NCI-H187 (cell line): ENCODE measurements at places on chromosomes 2 and 18.

DNA sequence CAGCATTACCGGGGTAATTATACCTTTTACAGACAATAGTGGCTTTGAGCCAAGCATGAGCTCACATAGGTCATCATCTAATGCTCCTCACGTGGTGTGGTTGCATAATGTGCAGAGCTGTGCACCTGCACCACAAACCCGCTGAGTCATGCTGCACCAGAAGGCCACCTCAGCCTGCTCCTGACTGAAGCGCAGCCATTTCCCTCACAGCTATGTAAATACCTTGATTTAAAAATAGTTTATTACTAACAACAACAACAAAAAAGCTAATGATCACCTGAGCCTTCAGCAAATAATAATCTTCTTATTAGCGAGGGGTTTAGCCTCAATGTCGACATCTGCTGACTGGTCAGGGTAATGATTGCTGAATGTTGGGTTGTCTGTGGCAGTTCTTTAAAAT, 238.8 kb downstream of the MBD5 start:
- no peak for DNase-seq

DNA sequence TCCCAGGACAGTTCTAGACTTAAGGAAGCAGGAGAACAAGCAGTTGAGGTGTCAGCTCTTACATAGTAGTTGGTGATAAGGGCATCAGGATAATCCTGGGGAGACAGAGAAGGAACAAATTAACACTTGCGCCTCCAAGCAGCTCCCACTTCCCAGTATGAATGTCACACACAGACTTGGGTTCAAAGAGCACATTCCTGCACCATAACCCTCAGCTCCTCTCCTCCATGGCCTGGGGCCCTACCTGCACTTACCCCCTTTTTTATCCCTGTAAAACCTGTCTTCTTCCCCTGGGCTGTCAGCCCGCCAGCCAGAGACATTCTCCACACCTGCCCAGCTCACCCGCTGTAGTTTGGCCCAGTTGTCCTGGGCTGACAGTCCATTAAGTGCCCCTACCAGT, 3.9 kb upstream of the UCN start:
- DNase-seq = no peak

DNA sequence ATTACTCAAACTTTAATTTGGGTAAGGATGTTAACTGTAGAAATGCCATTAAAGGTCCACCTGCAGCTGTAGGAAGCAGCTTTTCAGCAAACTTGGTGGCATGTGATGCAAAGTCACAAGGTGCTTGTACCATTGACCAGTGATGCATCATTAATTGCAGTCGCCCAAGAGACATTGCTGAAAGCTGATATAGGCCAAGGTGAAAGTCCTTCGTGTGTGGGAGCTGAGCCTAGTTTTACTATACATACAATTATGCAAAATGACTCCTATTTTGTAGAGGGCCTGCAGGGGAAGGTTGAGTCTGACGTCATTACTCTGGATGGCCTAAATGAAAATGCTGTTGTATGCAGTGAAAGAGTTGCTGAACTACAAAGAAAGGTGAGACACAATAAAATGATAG, 40.5 kb downstream of the ALMS1 start:
- DNase-seq = no peak

GRCh38 chr2:7411691-7412090, 494.5 kb downstream of the RNF144A start:
- DNase-seq = no peak

- no peak for DNase-seq
Measured at GRCh38 chr2:138700716-138701115, 79.5 kb downstream of the NXPH2 start.

GRCh38 chr2:221485503-221485870, 86.6 kb downstream of the EPHA4 start:
- DNase-seq = no peak

DNA sequence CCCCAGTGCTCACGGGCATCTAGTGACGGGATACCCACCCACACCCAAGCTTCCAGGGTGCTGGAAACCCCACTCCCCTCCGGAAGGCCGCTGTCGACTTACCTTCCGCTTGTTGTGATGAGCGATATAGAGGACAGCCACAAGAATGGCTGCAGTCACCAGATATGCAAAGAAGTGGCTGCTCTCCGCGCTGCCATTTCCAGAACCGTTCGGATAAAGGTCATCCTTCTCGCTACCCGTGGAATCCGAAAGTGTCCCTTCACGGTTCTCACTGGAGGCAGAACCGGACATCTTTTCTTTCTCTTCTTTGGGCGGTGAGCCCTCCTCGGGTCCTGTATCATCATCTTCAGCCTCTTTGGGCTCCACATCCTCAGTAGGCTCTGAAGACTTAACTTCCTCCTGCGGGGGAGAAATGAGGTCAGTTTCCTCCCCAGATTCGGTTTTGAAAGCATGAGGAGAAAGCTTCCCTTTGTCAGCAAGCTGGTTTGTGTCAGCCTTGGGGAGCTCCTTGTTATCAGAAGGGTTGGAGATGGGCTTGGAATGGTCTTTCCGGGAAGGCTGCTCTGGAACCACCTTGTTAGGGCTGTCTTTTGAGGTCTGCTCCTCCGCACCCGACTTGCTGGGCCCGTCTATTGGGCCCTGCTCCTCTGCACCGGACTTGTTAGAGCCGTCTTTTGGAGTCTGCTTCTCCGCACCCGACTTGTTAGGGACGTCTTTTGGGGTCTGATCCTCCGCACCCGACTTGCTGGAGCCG, 1.2 kb downstream of the TGOLN2 start:
- no peak for DNase-seq

DNA sequence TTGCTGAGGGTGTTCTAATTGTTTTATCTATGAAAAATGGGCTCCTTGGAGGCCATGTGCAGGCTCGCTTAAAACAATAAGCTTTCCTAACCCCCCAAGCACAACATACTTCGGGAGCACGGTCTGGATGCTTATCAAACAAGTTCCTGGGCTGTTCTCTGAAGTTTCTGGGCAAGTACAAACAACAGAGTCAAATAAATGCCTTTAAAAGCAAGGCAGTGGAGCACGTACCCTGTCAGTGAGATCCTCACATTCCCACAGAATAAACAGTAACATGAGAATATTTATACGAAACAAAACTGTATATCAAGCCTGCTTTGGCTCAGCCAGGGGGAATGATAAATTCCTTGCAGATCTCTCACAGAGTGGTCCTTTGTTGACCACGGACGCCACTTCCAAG, 44.8 kb downstream of the FTCDNL1 start:
- DNase-seq = no peak

DNA sequence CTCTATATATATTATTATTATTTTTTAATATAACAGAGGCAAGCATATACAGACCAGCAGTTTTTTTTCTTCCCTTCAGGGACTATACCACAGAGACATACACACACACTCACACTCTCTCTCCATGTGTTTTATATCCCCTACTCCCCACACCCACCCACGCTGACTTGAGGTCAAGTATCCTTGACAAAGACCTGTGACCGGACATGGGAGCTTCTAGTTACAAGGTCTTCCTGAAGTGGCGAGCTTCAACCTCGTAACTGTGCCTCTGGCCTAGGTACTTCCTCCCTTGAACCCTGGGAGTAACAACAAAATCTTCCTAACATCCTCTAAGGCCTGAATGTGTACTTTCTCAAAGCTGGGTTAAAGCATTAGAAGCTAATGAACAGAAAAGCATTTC, 52.5 kb downstream of the POLR1A start:
- DNase-seq = no peak

DNA sequence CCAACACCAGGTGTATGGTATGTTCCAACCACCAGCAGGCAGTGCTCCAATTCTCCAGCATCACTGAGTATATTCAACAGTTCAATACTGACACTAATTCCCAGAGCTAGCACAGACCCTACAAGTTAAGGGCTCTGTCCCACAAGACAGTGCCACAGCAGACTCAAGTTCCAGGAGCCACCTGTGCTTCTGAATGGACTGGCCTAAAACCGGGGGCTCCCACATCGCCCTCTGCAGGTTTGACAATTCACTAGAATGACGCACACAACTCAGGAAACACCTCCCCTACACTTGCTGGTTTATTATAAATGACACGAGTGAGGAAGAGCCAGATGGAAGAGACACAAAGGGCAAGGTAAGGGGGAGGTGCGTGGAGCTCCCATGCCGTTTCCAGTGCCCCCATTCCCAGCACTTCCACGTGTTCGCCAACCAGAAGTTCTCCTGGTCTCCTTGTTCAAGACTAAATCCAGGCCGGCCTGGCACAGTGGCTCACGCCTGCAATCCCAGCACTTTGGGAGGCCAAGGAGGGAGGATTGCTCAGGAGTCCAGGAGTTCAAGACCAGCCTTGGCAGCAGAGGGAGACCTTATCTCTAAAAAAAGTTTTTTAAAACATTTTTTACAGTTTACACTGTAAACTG, 12.2 kb upstream of the ATP6V1B1 start:
- DNase-seq = no peak

DNA sequence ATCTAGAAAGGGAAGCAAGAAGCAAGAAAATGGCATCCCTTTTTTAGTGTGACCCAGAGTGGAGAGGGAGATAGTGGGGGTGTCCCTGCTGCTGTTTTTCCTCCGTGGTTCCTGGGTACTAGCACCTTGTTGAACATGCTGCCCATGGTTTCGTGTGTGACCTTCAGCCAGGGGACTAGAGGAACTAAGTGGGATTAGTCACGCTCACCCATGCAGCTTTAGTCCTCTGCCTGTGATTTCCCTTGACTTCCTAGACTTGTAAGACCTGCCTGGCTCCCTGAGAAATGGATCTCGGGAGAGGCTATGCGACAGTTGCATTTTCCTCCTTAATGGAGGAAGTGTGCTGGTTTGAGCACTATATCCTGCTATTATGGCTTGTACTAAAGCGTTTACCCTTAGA, 471.4 kb downstream of the DCDC2C start:
- no peak for DNase-seq

DNA sequence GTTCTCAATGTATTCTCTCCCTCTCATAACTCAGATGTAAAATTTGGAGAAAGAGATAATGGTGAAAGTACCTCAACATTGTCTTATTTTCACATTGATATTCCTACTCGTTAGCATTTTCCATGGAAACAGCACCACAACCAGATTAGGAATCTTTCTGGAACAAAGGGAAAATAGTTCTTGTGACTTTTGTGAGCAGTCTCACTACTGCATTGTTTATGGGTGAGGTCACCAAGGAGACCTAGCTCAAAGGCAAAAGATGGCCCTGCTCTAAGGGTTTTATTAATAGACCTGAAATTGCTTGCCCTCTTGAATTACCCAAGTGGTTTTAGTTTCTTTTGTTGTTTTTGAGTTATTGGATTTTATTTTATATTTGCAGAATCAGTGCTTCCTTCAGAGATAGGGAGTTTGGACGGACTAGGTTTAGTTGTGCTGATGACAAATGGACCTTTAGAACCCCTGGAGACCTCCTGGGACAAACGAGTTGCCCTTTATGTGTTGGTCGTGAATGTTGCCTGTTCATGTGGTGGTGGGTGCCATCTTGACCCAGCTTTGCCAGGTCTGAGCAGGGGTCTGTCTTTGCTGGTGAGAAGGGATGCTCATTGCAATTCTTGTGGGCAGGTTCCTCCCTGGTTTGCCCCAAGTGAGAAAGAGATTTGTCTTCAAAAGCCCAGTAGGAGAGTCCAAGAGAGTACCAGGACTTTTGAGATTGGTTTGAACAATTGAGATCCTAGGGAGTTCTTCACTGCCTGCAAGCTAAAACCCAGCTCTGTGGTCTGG, 58.1 kb downstream of the INPP4A start:
- DNase-seq = no peak

- no peak for DNase-seq
Measured at GRCh38 chr2:85160966-85161960, 28.1 kb downstream of the TCF7L1 start.
